Activated T-helper 17 cell treated with anti-CD3 and anti-CD28 coated beads, Interleukin-2, amount 50 U/mL, for 72 hours (primary cell): ENCODE measurements at places on chromosomes 6 and 20. TPM values are rescaled to one million over a fixed set of nuclear protein-coding genes. Genes with fewer than 3 reads are reported as not detected.

Gene PXMP4
- total RNA-seq = 8.0 TPM

GRCh38 chr20:34334654-34335407 lies 28.2 kb upstream of the ITCH start:
- no peak for ATAC-seq

Gene CDSN
- total RNA-seq = not detected

Gene CAGE1
- total RNA-seq = 0.30 TPM

Gene LIN28B
- not detected for total RNA-seq

- no peak for ATAC-seq
Measured at GRCh38 chr20:62427172-62428001, at the start of gene RBBP8NL. TSS of gene RBBP8NL (minus strand) at chr20:62427539. CDS start at chr20:62419647, 7,892 bp downstream.

GRCh38 chr6:114247101-114247500 lies 95.7 kb downstream of the HS3ST5 start:
- ATAC-seq = no peak

Gene RAET1G
- total RNA-seq = not detected

Gene PTPRT
- not detected for total RNA-seq
